ENCODE measurements at places on chromosomes 7 and 10.

- DNase-seq, result no peak
These were observed 123.0 kb downstream of the SH2D4B start for GRCh38 chr10:80660736-80661135.

- DNase-seq, result no peak
These were observed 7.5 kb upstream of the SH2D4B start for GRCh38 chr10:80530251-80530650.

DNA sequence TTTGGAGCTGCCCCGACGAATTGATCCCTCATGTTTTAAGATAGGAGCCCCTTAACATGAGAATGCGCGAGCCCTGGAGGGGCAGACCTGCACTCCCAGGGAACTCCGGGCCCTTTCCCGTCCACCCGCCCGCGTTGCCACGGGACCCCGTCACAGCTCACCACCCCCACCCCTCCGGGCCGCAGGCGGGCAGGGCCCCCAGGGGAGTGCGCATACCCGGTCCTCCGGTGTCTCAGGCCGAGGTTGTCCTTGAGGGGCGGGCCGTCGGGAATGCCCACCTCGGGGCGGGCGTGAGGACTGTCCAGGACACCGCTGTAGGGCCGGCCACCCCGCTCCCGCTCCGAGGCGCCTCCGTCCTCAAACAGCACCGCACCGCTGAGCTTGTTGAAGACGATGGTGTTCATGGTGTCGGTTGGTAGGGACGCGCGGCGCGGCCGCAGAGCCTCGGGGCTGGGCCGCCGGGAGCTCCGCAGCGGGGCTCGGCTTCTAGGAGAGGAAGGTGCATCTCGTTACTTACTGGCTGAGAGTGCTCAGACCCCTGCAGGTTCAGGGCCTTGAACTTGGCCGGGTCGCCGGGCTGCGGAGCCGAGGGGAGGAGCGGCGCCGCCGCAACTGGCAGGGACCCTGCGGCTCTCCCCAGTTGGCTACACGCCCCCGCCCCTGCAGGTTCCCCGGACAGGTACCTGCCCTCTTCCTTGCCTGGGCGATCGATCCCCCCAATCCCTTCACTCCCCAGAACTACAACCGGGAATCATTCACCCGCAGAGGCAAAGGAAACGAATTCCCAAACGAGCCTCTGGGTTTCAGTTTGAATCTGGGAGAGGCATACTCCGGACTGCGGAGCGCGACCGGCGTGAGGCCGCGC lies 2.4 kb downstream of the MKX start:
- DNase-seq, result no peak

DNA sequence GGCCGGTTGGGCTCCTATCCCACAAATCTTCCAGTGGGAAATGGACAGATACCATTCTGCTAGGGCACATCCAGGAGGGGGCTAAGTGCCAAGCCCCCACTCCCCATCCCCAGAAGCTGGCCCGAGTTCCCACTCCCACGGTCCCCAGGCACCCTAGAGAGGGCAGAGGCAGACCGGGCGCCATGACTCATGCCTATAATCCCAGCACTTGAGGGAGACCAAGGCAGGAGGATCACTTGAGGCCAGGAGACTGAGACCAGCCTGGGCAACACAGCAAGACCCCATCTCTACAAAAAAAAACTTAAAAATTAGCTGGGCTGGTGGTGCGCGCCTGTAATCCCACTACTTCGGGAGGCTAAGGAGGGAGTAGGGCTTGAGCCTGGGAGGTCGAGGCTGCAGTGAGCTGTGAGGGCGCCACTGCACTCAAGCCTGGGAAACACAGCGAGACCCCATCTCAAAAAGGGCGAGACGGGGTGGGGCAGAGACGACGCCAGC lies 870 bp downstream of the GNA12 start:
- no peak for DNase-seq

- DNase-seq, result no peak
These were observed 124.0 kb downstream of the CNNM2 start for GRCh38 chr10:103042129-103042528.

DNA sequence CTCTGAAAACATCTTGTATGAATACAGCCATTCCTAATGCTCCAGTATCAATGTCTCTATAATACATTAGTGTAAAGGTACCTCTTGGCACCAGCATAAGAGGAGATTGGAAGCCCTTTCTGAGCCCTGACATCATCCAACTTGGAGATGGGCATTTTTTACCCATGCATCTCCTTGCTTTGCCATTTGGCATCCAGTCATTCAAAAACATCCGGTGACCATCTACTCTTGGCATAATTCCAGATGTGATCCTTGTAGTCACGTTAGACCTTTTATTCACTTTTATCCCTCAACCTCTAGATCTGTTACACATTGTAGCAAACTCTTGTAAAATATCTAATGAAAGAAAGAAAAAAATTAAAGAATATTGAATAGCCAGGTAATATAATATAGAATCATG lies 17.9 kb upstream of the SGMS1 start:
- DNase-seq, result no peak

DNA sequence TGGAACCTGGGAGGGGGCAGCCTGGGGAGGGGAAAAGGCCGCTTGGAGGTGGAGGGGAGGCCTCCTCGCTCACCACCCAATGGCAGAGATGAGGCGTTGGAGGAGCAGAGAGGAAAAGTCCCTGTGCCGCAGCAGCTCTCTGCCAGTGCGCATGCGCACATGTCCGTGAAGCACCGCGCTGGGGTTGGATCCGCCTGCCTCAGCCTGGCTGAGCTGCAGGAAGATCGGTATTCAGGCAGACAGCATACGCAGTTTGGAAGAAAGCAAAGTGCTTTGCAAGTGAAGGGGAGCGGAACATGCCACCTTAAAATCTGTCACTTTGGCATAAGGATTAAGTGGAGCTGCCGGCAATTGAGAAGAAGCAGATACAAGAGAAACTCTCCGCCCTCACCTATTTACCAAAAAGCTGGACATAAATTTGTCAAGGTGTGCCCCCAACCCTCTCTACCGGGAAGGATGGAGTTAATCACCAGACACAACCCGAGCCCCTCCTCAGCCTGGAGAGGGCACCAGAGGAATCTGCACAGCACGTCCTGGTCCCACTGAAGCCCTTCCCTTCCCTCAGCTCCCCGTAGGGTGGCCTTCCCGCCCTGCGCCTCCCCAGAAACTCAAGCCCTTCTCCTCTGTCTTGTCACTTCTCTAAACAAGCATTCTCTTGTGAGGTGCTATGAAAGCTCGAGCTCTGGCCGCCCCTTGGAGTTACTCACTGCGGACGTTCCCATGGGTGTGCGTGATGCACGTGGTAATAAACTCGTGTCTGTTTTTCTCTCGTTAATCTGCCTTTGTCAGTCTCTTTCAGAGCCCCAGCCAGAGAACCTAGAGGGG lies 32.2 kb upstream of the TMEM72 start:
- peak; percentile 57 for DNase-seq

- DNase-seq, result no peak
These were observed 50.0 kb upstream of the EMX2 start for GRCh38 chr10:117492504-117492903.

DNA sequence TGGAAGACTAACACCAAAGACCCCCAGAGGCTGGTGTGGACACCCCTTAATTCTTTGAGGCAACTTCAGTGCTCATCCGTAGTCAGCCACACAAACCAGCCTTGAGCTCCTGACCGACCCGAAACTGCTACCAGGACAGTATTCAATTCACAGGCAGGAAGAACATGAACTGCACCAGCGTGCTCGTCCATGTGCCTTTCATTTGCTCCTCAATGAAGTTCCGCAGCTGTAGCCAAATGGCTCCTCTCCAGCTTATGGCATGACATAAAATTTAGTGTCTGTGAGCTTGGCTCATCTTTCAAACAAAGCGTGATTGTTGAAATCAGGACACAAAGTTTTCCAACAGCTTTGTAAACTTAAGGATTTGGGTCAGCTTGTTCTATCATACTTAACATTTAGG lies 144.1 kb upstream of the FAM171A1 start:
- no peak for DNase-seq

- DNase-seq, result no peak
These were observed 37.5 kb downstream of the NET1 start for GRCh38 chr10:5449823-5450222.

DNA sequence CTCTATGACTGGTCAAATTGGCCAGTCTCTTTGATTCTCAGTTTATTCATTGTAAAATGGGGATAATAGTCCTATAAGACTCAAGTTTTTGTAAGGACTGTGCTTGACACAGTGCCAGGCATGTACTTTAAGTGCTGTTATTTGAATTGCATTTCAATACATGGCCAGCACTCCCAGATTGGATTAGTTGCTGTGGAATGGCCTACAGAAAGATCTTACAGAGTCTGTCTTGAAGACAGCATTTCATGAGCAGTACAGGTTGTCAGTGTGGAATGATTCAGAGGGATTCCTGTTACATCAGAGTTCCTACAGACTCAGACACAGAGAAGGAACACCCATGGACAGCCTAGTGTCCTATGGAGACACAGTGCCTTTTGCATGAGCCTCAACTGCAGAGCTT lies 238.1 kb upstream of the BMPER start:
- no peak for DNase-seq

DNA sequence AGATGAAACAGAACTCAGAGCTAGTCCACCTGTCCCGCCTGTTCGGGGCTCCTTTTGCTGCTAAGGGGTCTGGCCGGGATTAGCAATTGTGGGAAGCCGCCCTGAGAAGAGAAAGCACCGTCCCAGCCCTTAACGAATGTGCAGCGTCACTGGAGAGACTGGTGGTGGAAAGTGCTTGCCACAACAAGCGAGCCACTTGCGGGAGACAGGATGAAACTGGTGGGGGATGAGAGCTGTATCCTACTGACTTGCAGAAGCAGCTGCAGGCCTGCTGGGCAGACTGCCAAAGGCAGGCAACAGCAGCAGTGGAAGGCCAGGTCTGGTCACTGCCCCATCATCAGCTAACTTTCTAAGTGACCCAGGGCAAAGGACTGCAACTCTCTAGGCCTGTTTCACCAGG lies 95.4 kb downstream of the FAM53B start:
- peak; percentile 53 for DNase-seq

- no peak for DNase-seq
These were observed 6.3 kb upstream of the DDIT4 start for GRCh38 chr10:72267381-72267780.

GRCh38 chr7:66669088-66669487 lies 40.4 kb downstream of the KCTD7 start:
- no peak for DNase-seq

- DNase-seq, result no peak
These were observed 307.9 kb downstream of the PARD3 start for GRCh38 chr10:34507217-34507616.

- no peak for DNase-seq
These were observed 195.8 kb downstream of the RELN start for GRCh38 chr7:103793614-103794013.

GRCh38 chr10:4024516-4025245 lies 239.7 kb upstream of the KLF6 start:
- no peak for DNase-seq

DNA sequence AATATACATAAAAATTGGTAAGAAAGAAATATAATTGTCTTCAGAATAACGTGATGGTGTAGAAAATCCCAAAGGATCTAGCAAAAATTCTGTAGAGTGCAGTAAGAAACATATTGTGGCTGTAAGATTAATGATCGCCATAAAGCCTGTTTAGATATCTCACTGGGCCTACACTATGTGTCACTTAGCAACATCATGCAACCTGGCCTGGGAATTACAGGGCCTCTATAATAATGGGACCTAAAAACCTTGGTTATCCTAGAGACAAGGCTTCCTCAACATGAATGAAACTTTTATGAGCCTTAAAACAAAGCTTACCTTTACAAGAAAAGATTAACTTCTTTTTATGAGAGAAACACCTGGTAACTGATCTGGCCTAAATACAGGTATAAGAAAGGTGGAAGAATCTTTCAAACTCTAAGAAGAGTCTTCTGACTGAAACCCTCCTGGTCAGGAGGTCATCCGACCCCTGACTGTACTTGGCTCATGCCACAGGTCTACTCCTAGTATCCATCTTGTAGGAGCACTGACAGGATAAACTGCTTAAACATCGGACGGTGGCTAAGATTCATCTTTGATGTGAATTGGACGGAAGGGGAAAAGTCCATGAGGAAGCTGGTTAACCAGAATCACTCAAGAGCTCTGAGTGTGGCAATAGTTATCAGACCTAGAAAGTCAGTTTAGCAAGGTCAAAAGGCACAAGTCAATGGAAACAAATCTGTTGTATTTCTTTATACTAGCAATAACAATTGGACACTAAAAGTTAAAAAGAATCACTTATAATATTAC lies 1155.1 kb upstream of the SORCS1 start:
- no peak for DNase-seq

DNA sequence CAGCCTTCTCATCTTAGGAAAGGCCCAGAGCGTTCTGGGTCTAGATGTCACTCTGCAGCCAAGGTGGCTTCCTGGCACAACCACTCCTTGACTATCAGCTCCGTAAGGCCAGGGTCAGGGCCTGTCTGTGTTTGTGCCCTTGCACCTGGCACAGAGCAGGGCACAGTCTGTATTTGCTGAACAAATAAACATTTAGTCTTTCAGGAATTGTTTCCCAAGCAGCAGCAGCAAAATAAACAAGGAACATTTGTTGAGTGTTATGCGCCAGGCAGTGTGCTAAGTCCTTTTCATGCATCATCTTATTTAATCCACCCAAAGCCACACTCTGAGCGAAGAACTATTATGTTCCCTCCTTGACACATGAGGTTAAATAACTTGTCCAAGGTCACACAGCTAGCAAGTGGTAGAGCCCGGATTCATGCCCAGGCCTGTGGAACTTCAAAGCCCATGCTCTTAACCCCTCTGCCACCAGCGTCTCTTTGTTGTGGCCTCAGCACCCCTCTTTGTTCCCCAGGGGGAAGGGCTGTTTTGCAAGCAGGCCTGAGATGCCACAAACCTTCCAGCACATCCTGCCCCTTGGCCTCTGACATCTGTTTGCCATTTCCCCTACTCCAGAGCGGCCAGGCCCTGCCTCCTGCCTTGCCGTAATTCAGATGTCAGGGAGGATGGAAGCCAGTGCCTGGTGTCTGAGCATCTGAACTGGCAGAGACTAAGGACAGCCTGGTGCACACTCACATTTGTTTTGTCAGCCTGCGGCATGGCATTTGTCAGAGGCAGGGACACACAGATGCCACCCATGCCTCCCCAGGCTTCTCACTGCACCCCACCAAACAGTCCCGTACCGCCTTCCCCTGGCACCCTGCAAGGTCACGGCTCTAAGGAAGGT lies 325.8 kb upstream of the ZMIZ1 start:
- DNase-seq, result no peak

GRCh38 chr10:2929480-2930258 lies 137.7 kb upstream of the PFKP start:
- DNase-seq, result no peak

GRCh38 chr10:94307046-94307615 lies 55.6 kb downstream of the NOC3L start:
- no peak for DNase-seq

All from stimulated activated CD4-positive, alpha-beta T cell treated with anti-CD3 and anti-CD28 coated beads, TNF-alpha, amount 100 ng/mL, for 24 hours (primary cell).